ENCODE measurements at places on chromosomes 12 and 14.

DNA sequence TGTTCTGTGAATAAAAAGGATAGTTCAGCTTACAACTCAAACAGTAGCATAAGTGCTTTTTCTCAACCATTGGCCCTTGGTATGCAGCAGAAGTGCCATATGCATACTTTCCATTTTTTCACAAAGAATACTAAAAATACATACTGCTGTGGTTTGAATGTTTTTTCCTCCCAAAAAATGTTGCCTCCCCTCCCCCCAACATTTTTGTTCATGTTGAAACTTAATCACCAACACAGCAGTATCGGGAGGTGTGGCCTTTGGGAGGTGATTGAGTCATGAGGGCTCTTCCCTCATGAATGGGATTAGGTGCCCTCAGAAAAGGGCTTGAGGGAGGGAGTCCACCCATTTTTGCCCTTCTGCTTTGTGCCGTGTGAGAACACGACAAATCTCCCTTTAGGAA, 198.6 kb downstream of the ESR2 start:
- DNase-seq, result peak; percentile 48

GRCh38 chr12:101694986-101695385, 2.5 kb upstream of the CHPT1 start:
- no peak for DNase-seq

GRCh38 chr12:122051231-122051876, 27.2 kb upstream of the MLXIP start:
- no peak for DNase-seq

DNA sequence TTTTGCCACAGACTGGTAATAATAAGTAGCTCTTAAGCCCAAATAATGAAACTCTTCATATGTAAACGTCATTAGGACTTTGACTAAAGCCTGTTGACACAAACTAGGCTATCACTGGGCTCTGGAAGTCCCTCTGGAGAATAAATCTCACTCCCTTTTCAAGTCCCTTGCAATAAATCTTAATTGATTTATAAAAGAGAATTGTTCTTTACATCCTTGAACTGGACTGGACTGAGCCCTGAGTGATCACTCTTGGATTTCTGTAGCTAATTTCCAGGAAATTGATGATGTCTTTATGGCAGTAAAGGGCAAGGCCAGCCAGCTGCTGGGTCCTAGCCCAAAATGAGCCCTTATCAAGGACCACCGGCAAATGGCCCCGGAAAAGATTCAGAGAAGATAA, 1162.7 kb downstream of the BCL11B start:
- no peak for DNase-seq

DNA sequence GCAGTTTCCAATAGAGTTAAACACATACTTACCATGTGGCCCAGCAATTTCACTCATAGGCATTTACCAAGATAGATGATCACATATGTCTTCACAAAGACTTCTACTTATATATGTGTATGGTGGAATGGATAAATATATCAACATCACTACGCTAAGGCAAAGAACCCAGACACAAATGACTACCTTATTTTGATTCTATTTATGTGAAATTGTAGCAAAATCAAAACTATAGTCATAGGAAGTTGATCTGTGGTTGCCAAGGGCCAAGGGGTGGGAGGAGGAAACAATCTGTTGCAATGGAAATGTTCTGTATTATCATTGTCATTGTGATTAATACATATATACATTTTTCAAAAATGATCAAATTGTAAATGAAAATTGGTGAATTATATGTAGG, 47.7 kb upstream of the ANP32D start:
- no peak for DNase-seq

GRCh38 chr14:58771016-58771415, 133.3 kb downstream of the DACT1 start:
- DNase-seq, result no peak

DNA sequence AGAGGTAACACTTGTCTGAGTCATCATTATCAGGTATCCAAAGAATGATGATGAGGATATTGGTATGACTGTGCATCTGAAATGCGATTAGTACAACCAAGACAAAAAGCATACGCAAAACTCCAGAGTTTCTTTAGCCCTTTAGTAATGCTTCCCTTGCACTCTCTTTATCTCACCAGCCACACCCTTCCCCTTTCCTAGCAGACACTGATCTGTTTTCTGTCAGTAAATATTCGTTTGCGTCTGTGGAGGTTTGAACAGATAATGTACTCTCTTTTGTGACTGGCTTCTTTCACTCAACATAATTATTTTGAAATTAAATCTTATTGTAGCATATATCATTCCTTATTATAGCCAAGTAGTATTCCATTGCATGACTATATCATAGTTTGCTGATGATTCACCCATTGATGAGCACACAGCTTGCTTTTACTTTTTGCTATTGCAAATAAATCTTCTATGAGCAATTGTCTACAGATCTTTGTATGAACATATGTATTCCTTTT, 775.7 kb downstream of the SLC6A15 start:
- no peak for DNase-seq

DNA sequence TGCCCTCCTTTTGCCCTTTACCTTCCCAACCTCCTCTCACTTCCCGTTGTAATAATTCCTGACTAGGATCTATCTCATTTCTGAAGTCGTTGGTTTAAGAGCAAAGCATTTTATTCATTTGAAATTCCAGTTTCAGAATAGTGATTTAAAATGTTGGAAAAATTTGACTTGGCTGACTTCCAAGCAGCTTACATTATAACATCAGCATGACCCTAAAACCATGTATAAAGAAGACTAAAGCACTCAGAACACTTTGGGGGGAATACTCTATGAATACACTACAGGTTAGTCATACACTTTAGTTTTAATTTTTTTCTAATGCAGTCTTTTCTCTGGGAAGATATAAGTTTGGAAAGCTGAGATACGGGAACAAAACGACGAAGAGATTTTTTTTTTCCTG, 161.1 kb downstream of the BTG1 start:
- no peak for DNase-seq

GRCh38 chr12:109296431-109296830, 12.7 kb downstream of the FOXN4 start:
- no peak for DNase-seq

DNA sequence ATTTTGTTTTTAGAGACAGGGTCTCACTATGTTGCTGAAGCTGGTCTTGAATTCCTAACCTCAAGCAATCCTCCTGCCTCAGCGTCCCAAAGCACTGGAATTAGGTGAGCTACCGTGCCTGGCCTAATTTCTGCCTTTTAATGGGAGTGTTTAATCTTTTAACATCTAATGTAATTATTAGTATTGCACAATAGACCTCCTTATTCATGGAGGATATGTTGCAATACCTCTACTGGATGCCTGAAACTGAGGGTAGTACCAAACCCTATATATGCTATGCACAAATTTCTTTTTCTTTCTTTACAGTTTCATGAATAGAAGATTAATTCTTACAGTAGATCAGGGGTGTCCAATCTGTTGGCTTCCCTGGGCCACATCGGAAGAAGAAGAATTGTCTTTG, 47.8 kb downstream of the MYRFL start:
- no peak for DNase-seq

DNA sequence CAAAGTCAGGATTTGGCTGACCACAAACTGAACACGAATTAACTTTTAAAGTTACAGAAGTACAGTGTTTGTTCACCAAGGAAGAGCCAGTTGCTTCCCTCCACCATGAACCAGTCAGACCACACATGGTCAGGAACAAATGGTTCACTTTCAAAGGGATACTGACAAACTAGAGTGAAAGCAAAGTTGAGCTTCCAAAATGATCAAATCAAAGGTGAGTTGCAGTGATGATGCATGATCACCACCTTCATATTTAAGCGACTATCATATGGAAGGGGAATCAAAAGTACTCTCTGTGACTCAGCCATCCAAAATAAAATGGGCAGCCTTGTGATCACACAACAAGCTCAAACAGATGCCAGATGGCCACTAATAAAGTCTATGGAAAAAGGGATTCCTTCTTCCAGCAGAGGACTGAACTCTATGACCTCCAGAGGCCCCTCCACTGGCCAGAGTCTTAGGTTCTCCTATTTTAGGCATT, 13.1 kb downstream of the NT5DC3 start:
- no peak for DNase-seq

DNA sequence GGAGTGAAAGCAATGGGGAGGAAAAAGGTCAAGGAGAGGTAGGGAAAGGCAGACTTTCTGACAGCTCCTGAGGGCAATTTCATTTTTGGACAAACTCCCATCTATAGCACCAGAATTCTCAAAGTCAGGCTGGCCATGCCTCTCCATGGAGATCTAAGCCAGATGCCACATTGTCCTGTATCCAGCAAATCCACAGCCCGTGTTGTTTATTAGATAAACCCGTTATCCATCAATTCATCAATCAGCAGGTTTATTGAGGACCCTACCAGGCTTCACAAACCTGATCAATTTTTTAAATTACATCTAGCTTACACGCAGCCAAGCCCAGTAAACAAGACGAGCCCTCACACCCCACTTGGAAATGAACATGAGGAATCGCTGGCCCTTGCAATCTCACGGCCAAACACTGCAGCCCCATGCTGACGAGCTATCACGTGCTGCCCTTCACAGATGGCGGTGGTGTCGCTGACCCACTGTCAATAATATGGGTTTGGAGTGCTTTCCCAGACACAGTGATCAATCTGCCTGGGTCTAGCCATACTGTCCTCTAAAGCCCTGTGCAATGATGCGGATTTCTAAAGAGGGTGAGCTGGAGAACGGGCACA, 332.9 kb downstream of the DPF3 start:
- DNase-seq, result no peak

DNA sequence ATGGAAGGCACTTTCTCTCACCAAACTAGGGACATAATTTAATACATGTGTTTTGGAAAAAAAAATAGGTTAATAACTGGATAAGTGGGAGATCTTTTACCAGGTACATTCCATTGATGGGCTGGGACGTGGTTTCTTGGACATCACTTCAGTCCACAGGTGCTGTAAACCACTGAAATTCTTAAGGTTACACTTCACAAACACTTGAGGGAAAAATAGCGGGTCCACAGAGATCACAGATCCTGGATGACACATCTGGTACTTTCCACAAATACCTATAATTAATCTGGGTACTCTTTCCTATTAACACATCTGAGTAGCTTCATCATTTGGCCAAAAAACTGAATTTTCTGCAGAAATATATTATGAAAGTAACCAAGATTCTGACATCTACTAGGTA, 85.0 kb downstream of the POLR3B start:
- no peak for DNase-seq

DNA sequence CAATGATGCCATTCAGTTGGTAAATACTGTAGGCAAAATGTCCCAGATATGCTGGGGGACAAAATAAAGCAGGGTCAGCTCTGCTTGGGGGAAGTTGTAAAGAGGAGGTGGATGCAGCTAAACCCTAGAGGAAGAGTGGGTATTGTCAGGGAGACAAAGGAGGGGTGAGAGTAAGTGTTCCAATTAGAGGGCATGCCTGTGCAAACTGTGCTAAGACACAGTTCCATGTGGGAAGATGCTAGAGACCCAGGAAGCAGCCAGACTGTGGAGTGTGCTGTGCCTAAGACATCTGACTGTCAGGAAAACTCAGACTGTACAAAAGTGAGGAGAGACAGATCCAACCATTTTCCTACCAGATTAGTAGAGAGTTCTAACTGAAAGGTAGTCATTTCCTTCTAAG, 474.3 kb downstream of the ATP23 start:
- no peak for DNase-seq

DNA sequence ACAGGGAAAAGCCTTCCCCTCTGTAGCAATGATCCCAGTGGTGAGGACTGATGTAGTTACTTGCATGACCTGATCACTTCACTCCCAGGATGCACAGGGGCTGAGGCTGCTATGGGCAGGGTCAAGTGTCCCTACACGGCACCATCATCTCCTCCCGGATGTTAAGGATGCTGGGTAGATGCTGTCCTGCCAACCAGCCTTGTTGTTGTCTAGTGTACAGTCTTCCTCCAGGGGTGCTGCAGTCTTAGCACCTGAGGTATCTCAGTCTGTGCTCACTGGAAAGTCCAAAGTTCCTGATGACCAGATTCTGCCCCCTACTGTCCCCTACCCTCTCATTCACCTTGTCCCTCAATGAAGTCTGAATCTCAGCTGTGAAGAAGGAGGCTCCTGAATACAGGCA, 20.1 kb downstream of the CPM start:
- no peak for DNase-seq

- DNase-seq, result no peak
Measured at GRCh38 chr14:103140316-103141109, 17.3 kb downstream of the TNFAIP2 start.

GRCh38 chr14:105126981-105127329, 41.6 kb downstream of the JAG2 start:
- no peak for DNase-seq

DNA sequence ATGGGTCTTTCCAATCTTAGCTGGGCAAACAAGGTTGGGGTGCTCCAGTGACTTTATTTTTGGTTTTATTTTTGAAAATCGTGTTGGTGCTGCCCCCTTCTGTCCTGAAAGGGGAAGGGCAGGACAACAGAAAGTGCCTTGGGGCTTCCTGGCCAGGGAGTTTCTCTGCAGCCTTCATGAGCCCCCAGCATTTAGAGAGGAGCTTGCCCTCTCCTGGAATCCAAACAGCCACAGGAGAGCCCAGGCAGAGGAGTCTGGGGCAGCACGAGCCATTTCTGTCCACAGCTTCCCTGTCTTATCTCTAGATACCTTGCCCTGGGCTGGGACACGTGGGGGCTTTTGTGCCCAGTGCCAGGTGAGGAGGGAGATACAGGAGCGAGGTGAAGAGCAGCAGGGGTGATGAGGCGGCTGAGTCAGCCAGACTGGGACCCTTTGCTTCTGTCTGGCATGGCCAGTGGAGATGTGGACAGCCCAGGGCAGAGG, 4.4 kb upstream of the C1RL start:
- DNase-seq, result no peak

GRCh38 chr12:32272465-32272864, 126.9 kb upstream of the FGD4 start:
- DNase-seq, result no peak

GRCh38 chr14:89702073-89702875, 252.3 kb downstream of the EFCAB11 start:
- DNase-seq, result peak; percentile 51

DNA sequence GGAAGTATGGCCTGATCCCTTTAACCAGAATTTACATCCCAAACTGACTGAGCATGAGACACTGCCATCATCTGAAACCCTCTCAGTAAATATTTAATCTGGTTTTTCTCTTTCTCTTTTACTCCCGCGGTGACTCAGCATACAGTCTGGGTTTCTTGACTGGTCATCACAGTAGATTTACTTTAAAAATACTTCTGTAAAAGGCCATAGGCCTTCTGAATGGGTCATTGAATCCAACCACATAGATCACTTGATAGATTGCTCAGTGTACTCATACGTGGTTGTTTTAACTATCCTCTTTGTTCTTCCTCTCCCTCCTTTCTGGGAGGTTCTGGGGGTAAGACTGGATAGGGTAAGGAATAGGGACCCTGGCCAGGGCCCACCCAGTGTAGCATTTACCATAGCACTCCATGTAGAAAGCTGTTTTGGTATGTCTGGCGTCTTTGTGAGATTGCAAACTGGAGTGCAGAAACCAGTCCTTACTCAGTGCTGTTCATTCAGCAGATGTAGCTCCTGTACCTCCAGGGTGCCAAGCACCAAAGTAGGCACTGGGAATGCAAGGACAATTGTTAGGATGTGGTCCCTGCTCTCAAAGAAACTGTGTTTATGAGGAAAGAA, 165.7 kb downstream of the SRGAP1 start:
- no peak for DNase-seq
